Dermis microvascular lymphatic vessel endothelial cell (primary cell): ENCODE measurements at places on chromosomes 5 and 9.

GRCh38 chr9:77374266-77374665 is 196.9 kb downstream of the VPS13A start:
- peak; percentile 5 for DNase-seq

- peak; percentile 83 for DNase-seq
Observed at GRCh38 chr9:137046088-137046787, at the start of gene NPDC1. Gene NPDC1, minus strand, starts transcription at chr9:137046177. Its CDS starts 188 bp downstream, at chr9:137045989.

- no peak for DNase-seq
Observed at GRCh38 chr5:142065273-142065672, 43.3 kb upstream of the NDFIP1 start.

DNA sequence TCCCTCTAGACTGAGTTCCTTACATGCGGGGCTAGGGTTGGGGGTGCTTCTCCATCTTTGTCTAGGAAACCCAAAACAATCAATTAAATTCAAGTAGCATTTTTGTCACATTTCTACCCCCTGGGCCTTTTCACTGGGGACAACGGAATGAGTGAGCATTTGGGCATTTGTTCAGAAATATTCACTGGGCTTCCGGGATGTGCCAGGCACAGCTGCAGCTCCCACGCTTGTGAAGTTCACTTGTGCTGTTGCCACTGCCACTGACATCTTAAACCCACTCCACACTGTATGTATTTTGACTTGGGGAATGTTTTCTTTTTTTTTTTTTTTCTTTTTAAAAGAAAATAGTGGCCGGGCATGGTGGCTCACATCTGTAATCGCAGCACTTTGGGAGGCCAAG is 31.6 kb downstream of the DUSP1 start:
- no peak for DNase-seq

GRCh38 chr9:75454891-75455290 is 366.6 kb downstream of the OSTF1 start:
- DNase-seq = no peak

DNA sequence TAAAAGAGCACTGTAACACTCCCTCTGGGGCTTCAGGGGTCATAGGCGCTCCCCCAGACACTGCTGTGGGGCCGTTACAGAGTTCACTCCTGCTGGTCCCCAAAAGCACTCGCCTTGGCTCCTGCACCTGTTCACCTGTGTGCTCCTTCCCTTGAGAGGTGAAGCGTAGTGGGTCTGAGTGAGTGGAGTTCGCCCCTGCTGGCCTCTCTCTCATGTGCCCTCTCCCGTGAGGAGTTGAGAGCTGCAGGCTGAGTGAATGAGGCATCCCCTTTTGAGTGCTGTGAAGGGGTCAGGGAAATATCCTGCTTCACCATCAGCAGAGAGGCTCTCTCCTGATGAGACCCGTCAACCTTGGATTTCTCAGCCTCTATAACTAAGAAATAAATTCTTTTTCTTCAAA is 134.6 kb upstream of the TUT7 start:
- DNase-seq = no peak

- DNase-seq = no peak
Observed at GRCh38 chr9:129781981-129782380, 21.0 kb upstream of the TOR1B start.

GRCh38 chr9:106286249-106286648 is 576.7 kb upstream of the ZNF462 start:
- no peak for DNase-seq
